ENCODE measurements at places on chromosomes 5 and 9. TPM values are rescaled to one million over a fixed set of nuclear protein-coding genes. Genes with fewer than 3 reads are reported as not detected.

GRCh38 chr5:178325679-178326373 is 93.2 kb upstream of the PHYKPL start:
- no peak for DNase-seq

DNA sequence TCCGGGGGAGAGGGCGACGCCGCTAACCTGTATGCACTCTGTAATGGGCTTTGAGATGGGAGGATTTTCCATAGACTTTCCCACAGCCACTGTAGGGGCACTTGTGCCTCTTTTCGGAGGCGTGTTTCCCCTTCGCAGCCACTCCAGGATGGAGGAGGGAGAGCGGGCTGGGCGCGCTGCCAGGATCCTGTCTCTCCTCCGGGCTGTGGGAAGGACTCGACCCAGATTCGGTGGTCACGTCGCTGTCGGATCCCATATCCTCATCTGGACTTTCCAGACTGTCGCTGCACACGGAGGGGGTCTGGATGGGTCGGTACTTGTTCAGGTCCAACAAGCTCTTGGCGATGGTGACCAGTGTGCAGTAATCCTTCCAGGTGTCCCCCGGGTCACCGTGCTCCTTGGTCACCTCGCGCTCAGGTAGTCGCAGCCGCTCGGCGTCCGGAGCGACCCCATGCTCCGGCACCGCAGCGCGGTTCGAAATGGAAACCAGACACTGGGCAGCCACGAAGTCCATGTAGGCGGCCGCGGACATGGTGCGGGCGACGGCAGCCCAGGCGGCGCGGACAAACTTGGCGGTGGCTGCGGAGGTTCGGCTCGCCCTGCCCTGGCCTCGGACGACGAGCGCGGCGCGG is 1.5 kb downstream of the KLF9 start:
- peak; percentile 72 for DNase-seq

Gene PCDHGA6
- 0.44 TPM for total RNA-seq

- DNase-seq, result peak; percentile 79
Measured at GRCh38 chr5:135505973-135506372, 29.8 kb downstream of the NEUROG1 start.

GRCh38 chr5:80124121-80124918 is 89.2 kb downstream of the THBS4 start:
- no peak for DNase-seq

DNA sequence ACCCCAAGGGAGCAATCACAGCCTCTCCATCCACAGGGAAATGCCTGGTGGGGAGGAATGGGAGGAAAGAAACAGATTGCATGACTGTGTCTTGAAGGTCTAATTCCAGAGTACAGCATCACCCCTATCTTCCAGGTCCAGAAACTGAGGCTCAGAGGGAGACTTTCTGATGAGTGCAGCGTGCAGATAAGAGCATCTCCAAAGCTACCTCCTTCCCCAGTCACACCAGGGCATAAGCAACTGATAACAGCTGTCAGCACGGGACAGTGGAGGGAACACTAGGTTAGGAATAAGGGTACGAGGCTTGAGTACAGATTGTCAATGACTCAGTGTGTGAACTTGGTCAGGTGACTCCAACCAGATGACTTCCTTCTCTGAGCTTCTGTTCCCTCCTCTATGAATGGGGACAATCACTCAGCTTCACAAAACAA is 126.9 kb downstream of the KCNIP1 start:
- DNase-seq, result no peak

Gene GRXCR2
- total RNA-seq, result not detected

DNA sequence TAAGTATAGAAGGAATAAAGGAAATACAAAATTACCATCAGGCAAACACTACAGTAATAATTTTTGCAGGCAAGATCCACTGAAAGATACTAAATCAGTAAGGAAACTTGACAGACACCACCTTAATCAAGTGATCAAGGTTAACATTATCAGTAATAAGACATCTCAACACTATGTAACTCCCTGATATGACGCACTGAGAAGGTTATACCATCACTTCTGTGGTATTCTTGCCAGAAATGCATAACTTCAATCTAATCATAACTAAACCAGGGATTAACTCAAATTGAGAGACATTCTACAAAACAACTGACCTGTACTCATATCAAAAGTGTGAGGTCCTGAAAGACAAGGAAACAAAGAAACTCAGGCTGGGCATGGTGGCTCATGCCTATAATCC is 52.5 kb upstream of the GABRP start:
- DNase-seq, result no peak

Gene SHB
- 29.6 TPM for total RNA-seq

Gene HAVCR2
- total RNA-seq, result 0.17 TPM

- DNase-seq, result peak; percentile 93
Measured at GRCh38 chr5:54761213-54761701, 224.1 kb downstream of the ESM1 start.

DNA sequence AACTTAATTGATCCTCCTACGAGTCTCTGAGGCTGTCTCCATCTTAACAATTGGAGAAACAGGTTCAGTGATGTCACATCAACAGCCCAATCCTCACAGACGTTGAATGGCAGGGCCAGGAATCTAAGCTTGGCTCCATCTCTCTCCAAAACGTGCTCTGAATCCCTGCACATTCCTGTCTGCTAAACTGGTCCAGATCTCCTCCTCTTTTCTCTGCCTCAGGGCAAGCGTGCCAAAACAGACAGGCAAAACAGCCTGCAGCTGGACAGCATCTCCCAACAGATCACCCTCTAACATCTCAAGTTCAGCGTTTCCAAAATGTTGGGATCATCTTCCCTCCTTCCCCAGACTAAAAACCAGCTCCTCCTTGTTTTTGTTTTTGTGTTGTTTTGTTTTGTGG is 6.6 kb downstream of the FBP1 start:
- DNase-seq, result no peak

- DNase-seq, result no peak
Measured at GRCh38 chr5:34009610-34010009, 1.8 kb upstream of the AMACR start.

DNA sequence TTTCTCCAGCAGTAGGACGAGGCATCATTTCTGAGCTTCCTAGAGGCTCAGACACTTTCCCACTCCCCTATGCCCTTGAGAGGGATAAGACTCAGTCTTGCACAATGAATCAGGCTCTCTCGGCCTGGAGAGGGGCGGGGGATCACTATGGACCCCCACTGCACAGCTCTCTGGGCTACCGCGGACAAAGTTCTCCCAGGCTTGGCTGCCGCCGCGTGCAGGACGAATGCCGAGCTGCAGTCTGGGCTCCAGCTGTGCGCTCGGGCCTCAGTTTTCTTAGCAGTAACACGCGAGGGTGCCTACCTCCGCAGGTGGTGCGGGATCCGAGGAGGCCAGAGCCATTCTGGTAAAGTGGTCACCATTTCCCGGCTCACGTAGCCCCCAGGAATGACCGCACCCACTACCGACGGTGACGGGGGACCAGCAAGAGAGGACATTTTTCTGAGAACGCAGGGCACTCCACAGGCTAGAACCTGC is 3.4 kb upstream of the MYORG start:
- no peak for DNase-seq

Gene F2RL1
- total RNA-seq, result 34.9 TPM

Gene IL13
- not detected for total RNA-seq

DNA sequence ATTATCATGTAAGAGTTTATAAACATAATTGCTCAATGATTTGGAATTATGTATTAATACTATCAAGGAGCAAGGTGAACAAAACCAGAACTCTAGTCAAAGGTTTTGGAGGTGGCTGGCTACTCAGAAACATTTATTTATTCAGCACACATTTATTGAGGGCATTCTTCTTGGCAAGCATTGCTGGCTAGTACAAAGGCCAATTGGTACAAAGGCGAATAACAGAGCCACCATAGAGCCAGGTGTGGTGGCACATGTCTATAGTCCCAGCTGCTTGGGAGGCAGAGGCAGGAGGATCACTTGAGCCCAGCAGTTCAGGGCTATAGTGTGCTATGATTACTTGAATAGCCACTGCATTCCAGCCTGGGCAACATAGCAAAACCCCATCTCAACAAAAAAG is 242.1 kb downstream of the CWC27 start:
- no peak for DNase-seq

DNA sequence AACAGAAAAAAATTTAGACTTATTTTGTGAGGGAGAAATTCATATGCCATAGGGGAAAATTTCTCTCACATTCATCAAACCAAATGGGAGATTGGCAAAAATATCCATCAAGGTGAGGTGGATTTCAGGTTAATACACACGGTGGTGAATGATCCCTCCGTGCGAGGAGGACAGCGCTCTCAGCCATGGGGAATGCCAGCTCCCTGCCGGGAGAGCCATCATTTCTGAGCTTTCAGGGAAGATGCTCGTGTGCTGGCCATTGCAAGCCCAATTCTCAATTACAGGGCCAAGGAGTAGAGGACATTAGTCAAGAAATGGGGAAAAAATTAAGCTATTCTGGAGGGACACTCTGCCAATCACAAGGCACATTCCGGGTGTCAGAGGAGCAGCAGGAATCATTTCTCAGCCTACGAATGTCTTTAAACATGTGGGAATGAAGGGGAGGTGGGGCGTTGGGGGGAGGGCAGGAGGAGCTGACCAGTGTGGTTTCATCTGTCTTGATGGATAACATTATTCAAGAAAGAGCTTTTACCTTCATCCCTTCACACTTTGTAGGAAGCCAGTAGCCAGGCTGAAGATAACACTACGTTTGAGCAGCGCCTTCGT is 165.5 kb downstream of the DAB2IP start:
- no peak for DNase-seq

Gene ANXA2R
- total RNA-seq, result 1.3 TPM

- peak; percentile 91 for DNase-seq
Measured at GRCh38 chr9:591292-591691, 250.2 kb upstream of the DMRT1 start.

DNA sequence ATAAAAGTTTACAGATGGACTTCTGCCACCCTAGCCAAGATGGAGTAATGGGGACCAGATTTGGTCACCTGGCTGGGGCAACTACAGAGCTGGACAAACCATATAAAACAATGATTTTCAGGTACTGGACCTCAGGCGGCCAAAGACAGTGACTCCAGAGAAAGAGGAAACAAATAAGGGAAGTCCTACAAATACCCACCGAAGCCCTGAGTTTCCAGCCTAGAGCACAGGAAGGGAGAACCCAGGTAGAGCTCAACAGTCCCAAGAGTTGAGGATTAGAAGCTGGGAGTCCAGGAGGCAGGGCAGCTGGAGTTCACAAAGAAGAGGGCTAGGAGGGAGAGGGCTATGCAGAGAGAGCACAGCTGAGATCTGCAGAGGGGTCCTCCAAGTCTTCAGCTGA is 106.7 kb upstream of the NR5A1 start:
- no peak for DNase-seq

Gene TMC1
- not detected for total RNA-seq

DNA sequence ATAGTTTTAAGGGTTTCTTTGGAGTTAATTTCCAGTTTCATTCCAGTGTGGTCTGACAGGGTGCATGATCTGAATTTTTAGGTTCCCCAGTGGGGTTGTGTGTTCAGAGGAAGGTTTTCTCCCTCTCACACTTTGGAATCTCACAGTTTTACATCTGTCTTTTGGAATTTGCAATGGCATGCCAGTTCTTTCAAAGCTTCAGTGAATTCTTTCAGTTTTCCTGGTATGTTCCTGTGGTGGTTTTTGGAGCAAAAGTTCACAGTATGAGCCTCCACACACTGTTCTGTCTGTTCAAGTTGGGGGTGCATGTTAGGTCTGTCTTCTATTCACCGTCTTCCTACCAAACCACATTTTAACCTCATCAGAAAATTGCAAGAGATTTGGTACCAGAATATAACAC is 624.2 kb downstream of the KCTD16 start:
- DNase-seq, result no peak

Gene TSSK1B
- 0.39 TPM for total RNA-seq

DNA sequence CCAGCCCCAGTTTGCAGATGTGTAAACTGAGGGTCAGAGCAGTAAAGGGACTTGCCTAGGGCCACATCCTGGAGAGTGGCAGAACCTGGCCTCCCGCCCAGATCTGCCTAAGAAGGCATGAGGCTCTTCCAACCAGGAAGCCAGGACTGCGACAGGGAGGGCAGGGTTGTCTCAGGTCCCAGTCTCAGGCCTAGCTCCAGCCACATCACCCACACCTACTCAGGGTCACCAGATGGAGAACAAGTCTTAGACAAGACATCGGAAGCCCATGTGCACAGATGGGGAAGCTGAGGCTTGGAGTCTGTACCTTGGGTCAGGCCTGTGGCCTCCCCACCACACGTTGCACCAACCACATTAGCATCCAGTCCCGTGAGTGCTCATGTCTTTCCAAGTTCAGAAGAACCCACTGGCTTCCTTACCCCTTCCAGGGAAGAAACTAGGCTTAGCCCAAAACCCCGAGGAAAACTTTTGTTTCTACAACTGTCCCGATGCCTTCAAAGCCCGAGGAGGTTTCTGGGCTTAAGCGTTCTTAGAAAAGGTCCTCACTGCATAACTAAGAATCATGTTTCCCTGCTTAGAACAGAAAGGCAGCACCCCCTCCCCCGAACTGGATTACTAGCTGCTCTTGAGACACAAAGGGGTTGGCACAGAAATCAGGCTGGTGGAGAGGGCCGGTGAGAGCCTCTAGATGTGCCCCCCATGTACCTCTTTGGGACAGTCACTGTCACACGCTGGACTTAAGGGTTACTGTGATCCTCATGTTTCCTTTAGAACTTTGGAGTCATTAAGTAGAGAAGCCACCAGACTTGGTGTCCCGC is 2.2 kb downstream of the FAM78A start:
- DNase-seq, result no peak

DNA sequence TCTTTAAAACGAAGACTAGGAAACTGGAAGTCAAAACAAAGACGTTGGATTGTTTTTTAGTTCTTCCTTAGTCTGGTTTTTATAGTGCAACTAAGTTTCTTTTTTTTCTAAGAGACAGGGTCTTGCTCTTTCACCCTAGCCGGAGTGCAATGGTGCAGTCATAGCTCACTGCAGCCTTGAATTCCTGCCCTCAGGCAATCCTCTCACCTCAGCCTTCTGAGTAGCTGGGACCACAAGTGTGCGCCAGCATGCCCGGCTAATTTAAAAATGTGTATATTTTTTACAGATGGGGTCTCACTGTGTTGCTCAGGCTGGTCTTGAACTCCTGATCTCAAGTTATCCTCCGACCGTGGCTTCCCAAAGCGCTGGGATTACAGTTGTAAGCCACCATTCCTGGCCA is 27.6 kb downstream of the ZFYVE16 start:
- DNase-seq, result no peak

DNA sequence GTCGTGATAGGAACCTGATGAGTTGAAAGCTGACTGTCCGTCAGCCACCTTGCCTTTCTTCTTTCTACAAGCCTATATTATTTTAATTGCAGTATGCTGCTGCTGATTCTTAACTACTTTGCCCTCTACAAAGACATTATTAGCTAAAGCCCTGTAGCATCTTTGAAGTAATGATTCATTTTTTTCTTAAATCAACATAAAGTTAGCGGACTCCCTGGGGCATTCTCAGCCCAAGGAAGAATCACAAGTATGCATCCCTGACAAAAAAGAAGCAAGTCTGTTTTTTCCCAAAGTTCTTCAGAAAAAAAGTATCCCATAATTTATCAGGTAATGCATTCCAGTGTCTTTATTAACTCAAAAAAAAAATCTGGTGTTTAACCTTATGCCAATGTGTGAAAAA is 69.5 kb upstream of the TAS2R1 start:
- DNase-seq, result no peak

Gene DPYSL3
- 8.2 TPM for total RNA-seq

- DNase-seq, result no peak
Measured at GRCh38 chr5:33516421-33516820, 75.7 kb downstream of the TARS1 start.

All from MCF 10A (cell line).